ENCODE measurements at places on chromosomes 3 and 15. TPM values are rescaled to one million over a fixed set of nuclear protein-coding genes. Genes with fewer than 3 reads are reported as not detected.

Gene GPR87
- 0.51 TPM for total RNA-seq

Gene ACAP2
- total RNA-seq, result 13.2 TPM

Gene GLDN
- under 0.01 TPM for total RNA-seq

Gene INSYN1
- total RNA-seq, result 3.8 TPM

Gene TGM5
- total RNA-seq, result not detected

Gene RTP1
- total RNA-seq, result not detected

Gene SLC4A7
- 20.4 TPM for total RNA-seq

Gene ZBED2
- 20.5 TPM for total RNA-seq

Gene ASB14
- total RNA-seq, result not detected

Gene ANKUB1
- not detected for total RNA-seq

Gene ONECUT1
- total RNA-seq, result not detected

Gene SLC30A4
- 6.7 TPM for total RNA-seq

Gene XCR1
- total RNA-seq, result not detected

Gene PRTG
- total RNA-seq, result 11.2 TPM

Gene LDHAL6B
- not detected for total RNA-seq

Gene IVD
- total RNA-seq, result 35.0 TPM

Gene NEK11
- 2.0 TPM for total RNA-seq

Gene FMN1
- 0.33 TPM for total RNA-seq

Gene DNAH12
- total RNA-seq, result not detected

Gene DRD3
- not detected for total RNA-seq

Gene NR2C2
- total RNA-seq, result 16.0 TPM

Gene ITGB5
- 216 TPM for total RNA-seq

Gene CTXN2
- total RNA-seq, result not detected

Gene ERICH6
- not detected for total RNA-seq

Gene GOLGA6B
- total RNA-seq, result not detected

Gene ULK4
- 7.5 TPM for total RNA-seq

Gene SLC51B
- not detected for total RNA-seq

Gene ZIC1
- not detected for total RNA-seq

Gene SEMA3F
- total RNA-seq, result 42.1 TPM

Gene TGM4
- total RNA-seq, result 0.65 TPM

Gene HGD
- 1.6 TPM for total RNA-seq

Gene SAMD7
- total RNA-seq, result not detected

Gene C3orf22
- not detected for total RNA-seq

Measured in mesangial cell (primary cell).